ENCODE measurements at places on chromosomes 1 and 21. TPM values are rescaled to one million over a fixed set of nuclear protein-coding genes. Genes with fewer than 3 reads are reported as not detected.

Gene GNAT2
- total RNA-seq: not detected

Gene KLF17
- not detected for total RNA-seq

Gene TAS1R1
- not detected for total RNA-seq

Gene FH
- 200 TPM for total RNA-seq

Gene ISG15
- 513 TPM for total RNA-seq

Gene LEFTY2
- not detected for total RNA-seq

Gene RGL1
- total RNA-seq: 6.7 TPM

Gene AJAP1
- not detected for total RNA-seq

Gene REN
- not detected for total RNA-seq

Gene PRR9
- total RNA-seq: not detected

Gene LAMB3
- total RNA-seq: 2.4 TPM

Gene UBE2U
- not detected for total RNA-seq

Gene RNU1-1
- under 0.01 TPM for total RNA-seq

Gene GJB3
- total RNA-seq: not detected

Gene EPHA8
- under 0.01 TPM for total RNA-seq

Gene MEGF6
- 6.9 TPM for total RNA-seq

Gene SH2D2A
- total RNA-seq: 0.31 TPM

Gene RGS8
- not detected for total RNA-seq

Gene CERS2
- total RNA-seq: 127 TPM

Gene SERINC2
- total RNA-seq: 10.0 TPM

Gene COL18A1
- 94.6 TPM for total RNA-seq

Gene GUCA2B
- not detected for total RNA-seq

Gene SPATA6
- 10.3 TPM for total RNA-seq

Gene TIE1
- not detected for total RNA-seq

Gene PTPRF
- 3.7 TPM for total RNA-seq

Gene SH2D1B
- not detected for total RNA-seq

Gene C1orf159
- 13.3 TPM for total RNA-seq

Gene HFM1
- 0.67 TPM for total RNA-seq

Gene SPATA46
- not detected for total RNA-seq

Measured in melanocyte of skin (primary cell).